ENCODE measurements at places on chromosomes 5 and 9.

- no peak for DNase-seq
Measured at GRCh38 chr5:58961631-58962280, 378.9 kb downstream of the RAB3C start.

DNA sequence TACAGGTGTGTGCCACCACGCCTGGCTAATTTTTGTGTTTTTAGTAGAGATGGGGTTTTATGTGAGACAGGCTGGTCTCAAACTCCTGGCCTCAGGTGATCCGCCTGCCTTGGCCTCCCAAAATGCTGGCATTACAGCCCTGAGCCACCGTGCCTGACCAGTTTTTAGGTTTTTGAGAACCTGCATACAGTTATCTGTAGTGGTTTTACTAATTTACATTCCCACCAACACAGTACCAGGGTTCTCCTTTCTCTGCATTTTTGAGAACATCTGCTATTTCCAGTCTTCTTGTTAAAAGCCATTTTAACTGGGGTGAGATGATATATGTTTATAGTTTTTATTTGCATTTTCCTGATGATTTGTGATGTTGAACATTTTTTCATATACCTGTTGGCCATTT is 12.8 kb downstream of the DMXL1 start:
- DNase-seq, result no peak

DNA sequence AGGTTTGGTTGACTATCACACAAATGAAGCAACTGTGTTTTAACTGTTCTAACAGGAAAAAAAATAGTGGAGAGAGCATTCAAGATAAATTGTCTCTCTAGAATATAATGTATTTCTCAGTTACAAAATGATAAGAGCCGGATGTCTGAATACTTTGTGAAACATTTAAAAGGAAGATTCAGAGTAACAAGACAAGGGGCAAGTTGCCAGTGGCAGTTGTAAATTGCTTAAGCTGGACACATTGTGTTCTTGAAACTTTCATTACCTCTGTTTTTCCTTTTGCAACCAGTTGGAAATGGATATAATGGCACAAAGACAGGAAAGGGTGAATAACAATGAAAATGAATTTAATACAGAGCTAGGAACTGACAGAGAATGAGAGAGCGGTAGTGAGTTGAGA is 15.2 kb upstream of the TBCA start:
- DNase-seq, result no peak

DNA sequence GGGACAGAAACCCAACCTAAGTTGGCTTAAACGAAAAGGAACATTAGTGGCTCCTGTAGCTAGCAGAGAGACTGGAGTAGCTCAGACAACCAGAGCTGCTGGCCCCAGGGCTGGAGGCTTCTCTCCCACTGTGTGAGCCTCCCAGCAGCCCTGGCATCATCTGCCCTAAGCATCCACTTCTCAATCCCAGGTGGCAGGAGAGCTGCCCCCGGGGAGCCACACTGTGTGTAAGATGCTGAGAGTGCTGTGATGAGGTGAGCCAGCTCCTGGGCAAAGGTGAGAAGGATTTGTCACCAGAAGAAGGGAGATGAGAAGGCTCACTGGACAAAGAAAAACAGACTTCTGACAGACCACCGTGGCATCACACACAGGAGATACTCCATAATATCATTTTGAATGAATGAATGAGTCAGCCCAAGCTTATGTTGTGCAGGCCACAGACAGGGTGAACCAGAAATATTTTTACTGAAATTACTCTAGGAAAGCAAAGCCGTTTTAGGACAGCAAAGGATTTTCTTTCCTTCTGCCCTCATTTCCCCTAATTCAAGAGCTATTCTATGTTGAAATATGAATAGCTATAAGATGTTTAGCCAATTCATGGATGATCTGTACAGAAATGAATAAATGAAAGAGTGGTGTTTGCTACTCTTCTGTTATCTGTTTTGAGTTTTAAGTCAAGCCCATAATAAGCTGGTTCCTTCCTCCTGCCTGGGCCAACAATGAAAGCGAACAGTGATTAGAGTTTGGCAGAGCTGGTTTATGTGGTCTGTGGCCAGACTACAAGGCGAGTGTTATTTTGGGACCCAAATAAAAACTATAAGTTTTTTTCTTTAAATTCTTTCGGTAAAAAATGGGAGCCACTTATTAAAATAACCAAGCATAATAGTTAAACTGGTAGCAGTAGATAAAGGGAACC is 57.4 kb upstream of the ECM2 start:
- DNase-seq, result no peak

GRCh38 chr9:89891221-89891590 is 286.4 kb downstream of the GADD45G start:
- no peak for DNase-seq

DNA sequence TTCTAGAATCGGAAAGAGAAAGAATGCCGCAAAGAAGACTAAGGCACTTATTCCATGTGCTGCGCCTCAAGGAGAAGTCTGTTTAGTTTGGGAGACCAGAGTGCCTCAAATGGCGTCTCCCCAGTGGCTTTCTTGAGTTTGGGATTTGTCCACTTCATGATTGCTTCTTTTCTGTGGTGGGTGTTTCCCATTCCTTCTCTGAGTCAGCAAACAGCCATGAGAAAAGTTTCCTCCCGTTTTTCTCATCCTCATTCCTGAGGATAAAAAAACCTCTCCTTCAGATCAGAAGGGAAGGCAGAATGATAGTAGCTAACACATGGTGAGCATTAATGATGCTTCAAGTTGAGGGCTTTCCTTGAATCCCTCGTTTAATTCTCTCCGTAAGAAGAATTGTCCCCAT is 275.9 kb upstream of the WWC1 start:
- no peak for DNase-seq

DNA sequence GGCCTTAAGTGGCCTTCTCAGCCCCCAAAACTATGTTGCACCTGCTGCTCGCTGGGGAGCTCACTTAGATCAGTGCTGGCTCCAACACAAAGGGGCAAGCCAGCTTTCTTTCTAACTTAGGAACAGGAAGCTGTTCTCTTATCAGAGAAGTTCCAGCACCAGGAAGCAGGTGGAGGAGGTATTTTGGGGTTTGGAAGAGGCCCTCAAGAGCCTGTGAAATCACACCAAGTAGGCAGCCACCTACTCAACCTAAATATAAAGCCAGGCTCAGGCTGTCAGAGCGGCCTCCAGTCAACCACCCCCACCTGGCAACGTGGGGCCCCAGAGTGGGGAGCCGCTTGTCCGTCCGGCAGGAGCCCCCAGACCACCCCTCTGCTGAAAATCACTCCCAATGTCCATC is 152.8 kb downstream of the OLFM1 start:
- no peak for DNase-seq

DNA sequence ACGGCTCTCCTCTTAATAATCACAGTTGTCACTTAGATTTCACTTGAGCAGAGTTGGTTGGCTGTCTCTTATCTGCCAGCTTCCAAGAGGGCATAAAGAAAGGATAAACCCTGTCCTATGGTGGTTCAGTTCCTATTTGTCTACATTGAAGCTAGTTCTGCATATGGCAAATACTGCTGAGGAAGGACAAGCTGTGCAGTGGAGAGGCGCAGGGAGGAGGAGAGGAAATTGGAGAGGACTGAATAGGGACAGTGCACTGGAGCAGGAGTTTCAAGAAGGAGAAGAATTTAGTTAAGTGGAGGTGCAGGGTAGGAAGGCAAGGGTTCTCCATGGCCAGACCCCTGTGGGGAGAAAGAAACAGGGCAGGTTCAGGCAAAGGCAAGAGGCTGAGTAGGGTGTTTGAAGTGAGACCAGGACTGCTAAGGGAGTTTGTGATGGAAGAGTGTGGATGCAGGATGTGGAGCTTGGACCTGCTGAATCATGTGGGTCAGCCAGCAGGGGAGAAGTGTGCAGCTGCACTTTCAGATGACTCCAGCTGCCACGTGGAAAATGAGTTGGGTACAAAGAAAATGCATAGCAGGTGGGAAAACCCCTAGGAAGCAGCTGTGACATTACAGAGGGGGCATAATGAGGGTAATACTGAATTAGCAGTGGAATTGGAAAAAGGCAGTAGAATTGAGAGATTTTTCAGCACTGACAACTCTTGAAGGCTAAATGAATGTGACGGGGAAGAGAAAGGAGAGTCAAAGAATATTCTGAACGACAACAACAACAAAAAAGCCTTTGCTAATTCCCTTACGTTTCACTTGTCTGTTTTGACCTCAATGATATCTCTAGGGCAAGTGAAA is 66.8 kb downstream of the MAMDC2 start:
- DNase-seq, result no peak

DNA sequence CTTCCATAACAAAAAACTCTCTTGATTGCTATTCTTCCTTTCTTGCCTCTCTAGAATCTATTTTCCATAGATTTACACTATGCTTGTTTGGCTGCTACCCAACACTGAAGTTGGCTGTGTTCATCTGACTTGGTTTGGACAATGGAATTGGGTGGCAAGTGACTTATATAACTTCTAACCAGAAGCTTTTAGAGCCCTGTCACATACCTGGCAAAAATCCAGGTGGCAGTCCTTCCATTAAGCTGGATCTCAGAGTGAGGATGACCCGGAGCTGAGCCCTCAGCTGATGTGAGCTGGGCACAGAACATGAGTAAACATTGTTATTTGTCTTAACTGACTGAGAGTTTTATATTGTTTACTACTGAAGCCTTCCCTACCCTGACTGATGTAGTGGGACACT is 225.7 kb downstream of the TLR4 start:
- no peak for DNase-seq

- DNase-seq, result no peak
Measured at GRCh38 chr5:154937186-154937717, 759 bp downstream of the GEMIN5 start.

- DNase-seq, result no peak
Measured at GRCh38 chr5:146888351-146888978, 9.9 kb upstream of the PPP2R2B start.

- DNase-seq, result no peak
Measured at GRCh38 chr5:167207081-167207480, 1084.4 kb upstream of the WWC1 start.

DNA sequence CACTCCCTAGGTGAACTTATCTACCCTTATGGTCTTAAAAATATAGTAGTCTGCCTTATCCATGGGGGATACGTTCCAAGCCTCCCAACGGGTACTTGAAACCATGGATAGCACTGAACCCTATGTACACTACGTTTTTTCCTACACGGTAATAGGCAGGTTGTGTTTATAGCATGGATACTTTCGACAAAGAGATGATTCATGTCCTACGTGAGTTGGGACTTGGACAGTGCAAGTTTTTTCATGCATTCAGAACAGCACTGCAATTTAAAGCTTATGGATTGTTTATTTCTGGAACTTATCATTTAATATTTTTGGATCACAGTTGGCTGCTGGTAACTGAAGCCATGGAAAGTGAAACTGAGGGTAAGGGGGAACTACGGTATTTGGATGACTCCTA is 88.1 kb downstream of the CNTLN start:
- DNase-seq, result no peak

DNA sequence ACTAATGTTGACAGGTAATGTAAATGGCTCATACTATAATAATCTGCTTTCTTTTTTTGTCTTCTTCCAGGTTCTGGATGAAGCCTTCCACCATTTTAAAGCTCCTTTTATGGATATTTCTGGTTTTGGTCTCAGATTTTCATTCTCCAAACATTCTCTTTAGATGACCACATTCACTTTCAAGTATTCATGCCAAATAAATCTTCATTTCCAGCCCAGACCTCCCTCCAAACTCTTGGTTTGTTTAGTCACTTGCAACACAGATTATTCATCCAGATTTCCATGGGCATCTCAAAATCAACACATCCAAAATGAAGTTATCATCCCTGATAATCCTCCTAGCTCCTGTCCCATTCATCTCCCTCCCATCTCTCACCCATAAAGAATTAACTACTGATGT is 40.3 kb upstream of the SVEP1 start:
- no peak for DNase-seq

DNA sequence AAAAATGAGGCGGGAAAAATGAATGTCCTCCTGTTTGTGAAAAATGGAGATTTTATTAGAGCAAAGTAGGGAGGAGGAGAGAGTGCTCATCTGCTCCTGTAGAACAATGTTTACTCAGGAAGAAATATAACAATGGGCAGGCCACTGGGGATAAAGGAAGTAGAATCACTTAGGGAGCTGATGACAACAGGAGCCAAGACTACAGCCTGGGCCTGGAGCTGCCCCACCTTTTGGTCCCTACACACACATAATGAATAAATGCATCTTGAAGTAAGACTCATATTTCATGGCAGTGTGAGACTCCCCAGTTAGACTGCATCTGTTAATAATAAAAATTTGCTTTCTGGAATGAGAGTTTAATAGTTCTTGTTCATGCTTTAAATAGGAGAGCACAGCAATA is 1939.8 kb downstream of the EFNA5 start:
- no peak for DNase-seq

GRCh38 chr5:176570044-176570443 is 20.9 kb downstream of the CDHR2 start:
- no peak for DNase-seq

DNA sequence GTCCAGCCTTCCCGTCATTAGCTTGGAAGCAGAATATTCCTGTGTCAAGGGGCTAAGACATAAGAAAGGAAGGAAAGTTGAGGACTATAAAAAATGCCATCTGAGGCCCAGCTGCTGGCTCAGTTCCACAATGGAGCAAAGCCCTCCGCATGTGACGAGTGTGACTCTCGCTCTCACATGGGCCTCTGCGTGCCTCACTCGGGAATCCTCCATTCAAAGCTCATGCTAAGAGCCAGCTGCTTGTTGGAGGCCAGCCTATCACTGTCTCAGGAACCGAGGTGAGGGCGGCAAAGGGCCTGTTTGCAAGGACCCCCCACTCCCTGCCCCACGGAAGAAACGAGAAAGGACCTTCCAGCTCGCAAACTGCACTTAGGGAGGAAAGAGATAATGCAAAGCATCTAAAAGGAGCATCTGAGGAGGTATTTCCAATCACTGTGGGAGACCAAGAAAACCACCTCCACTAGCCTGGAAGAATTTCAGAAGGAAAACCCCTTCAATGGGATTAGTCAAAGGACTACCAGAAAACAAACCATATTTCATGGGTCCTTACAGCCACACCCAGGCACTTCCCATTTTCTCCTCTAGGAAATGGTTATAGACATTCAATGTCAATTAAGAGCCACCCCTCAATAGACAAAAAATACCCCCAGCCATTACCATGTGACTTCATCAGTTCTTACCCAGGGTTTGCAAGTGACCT is 95.3 kb downstream of the PRRT1B start:
- no peak for DNase-seq

GRCh38 chr5:79924936-79925893 is 65.8 kb downstream of the MTX3 start:
- DNase-seq, result no peak

GRCh38 chr9:109504689-109505088 is 6.6 kb upstream of the PTPN3 start:
- DNase-seq, result no peak

DNA sequence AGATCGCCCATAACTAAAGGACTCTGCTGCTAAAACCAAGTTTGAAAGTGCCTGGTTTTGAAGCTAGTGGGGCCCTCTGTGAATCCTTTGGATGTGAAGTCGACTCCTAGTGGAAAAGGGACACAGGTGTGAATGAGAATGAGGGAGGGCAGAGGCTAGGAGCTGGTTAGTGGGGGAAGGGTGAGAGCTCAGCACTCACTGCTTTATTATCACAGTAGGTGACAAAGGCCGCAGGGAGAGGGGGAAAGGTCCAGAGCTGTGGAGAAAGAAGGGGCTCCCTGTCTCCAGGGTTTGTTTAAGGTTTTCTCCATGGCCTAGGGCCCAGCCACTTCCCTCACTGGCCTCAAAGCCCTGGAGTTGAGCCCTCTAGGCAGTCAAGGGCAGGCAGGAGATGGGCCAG is 3.5 kb downstream of the HDHD3 start:
- no peak for DNase-seq

Data from activated T-cell treated with anti-CD3 and anti-CD28 coated beads for 24 hours (primary cell).